ENCODE measurements at places on chromosomes 5 and 9. TPM values are rescaled to one million over a fixed set of nuclear protein-coding genes. Genes with fewer than 3 reads are reported as not detected.

Gene TRPM3
- polyA plus RNA-seq = not detected

Gene IRGM
- polyA plus RNA-seq = not detected

Gene DMRTA1
- polyA plus RNA-seq = 2.8 TPM

Gene TICAM2
- polyA plus RNA-seq = 0.22 TPM

Gene SLIT3
- polyA plus RNA-seq = 67.6 TPM

Gene SLCO6A1
- polyA plus RNA-seq = 0.32 TPM

Gene GTF2H2
- 26.1 TPM for polyA plus RNA-seq

Gene CMYA5
- polyA plus RNA-seq = 19.8 TPM

Gene GOLM1
- polyA plus RNA-seq = 66.5 TPM

Gene DRD1
- polyA plus RNA-seq = 0.96 TPM

Gene NPDC1
- polyA plus RNA-seq = 83.5 TPM

DNA sequence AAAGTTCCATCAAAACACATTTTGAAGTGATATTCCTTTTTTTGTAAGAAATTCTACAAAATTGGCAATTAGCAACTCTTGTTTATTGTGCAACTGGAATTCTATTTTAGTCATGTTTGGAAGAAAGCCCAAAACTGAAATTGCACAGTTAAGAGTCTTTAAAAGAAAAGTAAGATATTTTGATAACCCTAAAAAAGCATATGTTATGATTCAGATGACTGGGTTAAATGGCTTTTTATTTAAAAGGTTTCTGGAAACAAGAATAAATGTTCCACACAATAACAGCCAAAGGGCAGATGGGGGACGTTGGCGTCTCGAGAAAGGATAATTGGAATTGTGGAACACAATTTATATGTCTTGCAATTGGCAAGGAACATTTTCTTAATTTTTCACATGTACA, 275.2 kb downstream of the CDH9 start:
- no peak for DNase-seq

DNA sequence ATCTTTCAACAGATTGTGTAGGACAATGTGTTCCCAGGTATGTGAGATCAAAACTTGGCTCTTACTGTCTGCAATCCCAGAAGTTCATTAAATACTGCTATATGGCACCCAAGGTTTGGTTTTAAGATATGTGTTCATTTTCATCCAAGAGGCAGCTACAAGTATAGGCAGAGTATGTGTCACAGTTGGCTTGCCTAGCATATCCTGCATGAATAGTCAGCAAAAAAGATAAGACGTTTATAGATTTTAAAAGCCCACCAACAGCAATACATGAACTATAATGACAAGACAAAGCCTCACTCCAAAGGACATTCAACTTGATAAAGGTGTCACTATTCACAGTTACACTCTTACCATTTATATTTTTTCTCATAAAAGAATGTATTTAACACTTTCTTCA, 99.1 kb downstream of the BNC2 start:
- DNase-seq = no peak

GRCh38 chr9:2317591-2317990, 302.4 kb downstream of the SMARCA2 start:
- no peak for DNase-seq

GRCh38 chr9:112361601-112362000, 18.3 kb upstream of the HSDL2 start:
- peak; percentile 52 for DNase-seq

- no peak for DNase-seq
Measured at GRCh38 chr5:161373345-161373707, 173.2 kb downstream of the GABRB2 start.

DNA sequence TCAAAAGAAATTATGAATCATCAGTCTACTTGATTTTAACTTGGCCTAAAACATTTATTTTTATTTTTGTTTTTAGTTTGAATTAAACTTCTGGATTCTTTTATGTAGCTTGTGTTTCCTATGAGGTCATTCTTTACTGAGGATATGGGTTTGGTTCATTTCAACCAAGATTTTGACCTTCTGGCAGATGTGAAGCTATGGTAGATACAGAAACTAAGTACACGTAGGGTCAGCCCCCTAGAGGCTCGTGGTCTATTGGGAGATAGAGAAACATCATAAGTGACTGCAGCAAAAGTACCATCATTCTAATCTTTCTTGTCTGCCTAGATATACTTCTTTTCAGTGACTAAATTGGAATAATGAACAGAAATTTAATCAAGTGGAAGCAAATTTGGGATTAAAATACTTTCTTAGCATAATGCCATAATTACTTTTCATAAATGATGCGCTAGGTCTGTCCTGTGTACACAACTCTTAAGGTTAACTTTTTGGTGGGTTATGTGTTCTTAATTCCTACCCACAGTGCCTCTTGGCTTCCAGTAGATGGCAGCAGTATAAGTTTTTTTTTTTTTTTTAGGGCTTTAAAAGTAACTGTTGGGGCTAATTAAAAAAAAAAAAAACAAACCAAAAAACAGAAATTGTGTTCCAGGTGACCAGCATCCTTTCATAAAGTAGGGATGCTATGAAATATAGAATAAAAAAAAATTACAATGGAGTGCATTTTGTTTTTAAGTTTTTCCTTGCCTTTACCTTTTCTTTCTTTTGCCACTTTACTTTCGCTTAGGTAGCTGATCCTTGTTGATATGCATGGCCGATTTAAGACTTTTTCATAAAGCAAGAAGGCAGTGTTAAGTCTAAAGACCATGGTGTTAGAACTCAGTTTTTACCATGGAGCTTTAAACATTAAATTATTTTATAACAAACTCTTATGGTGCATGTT, 49.9 kb downstream of the LRRTM2 start:
- DNase-seq = peak; percentile 24

GRCh38 chr9:136031741-136032730, 63.1 kb downstream of the NACC2 start:
- peak; percentile 39 for DNase-seq

GRCh38 chr9:81782313-81782995, 93.1 kb upstream of the TLE1 start:
- no peak for DNase-seq

GRCh38 chr5:140833993-140834392, at the start of gene PCDHA7:
PCDHA7 (plus strand) TSS chr5:140834269; CDS start chr5:140834384, 115 bp downstream.
- DNase-seq = no peak

DNA sequence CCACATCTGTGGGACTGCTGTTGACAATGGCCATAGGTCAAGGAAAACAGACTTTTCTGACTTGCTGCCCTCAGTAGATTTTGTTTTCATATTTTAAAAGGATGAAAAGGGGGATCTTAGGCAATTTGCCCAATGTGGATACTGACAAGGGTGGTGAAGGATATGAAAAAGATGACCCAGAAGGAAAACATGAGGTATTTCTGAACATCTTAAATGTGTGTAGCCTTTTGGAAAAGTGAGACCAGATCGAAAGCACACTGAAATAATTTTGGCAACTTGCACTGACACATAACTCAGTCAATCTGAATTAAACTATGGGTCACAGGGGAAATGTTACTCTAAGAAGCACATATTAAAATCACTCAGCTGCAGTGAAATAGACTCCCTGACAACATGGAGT, 1793.0 kb upstream of the ACO1 start:
- no peak for DNase-seq

- DNase-seq = no peak
Measured at GRCh38 chr9:101569741-101570501, 24.8 kb downstream of the PPP3R2 start.

GRCh38 chr5:99605904-99606303, 677.1 kb upstream of the CHD1 start:
- no peak for DNase-seq

GRCh38 chr5:45862763-45863162, 166.6 kb upstream of the HCN1 start:
- no peak for DNase-seq

DNA sequence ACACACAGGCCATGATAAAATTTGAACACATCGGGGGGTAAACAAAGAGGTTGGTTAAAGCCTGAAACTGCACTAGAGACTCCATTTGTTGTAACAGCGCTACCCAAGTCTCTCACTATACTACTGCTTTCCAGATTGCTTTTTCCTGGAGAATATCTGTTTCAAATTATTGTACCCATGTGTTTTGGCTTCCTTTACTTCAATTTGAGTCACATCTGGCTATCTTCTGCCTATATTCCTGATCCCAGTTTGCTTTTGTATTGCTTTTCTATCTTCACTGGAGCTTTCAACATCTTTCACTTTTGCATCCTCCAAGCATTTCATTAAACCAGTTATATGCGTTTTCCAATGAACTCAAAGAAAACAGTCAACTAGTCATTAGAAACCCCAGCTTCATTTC, 404.7 kb downstream of the MLLT3 start:
- DNase-seq = no peak

- peak; percentile 81 for DNase-seq
Measured at GRCh38 chr5:168179192-168179593, 112.3 kb upstream of the WWC1 start.

DNA sequence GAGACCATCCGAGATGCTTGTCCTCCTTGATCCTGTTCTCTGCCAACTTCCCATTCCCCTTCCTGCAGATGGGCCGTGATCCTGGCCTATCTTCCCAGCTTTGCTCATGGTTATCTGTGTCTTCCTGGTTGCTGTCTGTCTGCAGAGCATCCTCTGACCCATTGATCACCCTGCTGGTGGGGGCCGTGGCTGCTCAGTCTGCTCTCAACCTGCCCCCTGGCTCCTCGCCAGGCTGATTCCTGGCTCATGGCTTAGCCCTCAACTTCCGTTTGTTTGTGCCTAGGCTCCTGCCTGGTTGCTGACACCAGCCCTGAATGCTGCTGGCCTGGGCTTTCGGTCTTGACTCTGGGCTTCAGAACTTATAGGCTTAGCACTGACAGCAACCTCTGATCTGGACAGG, 67.1 kb upstream of the SMIM15 start:
- DNase-seq = peak; percentile 10

DNA sequence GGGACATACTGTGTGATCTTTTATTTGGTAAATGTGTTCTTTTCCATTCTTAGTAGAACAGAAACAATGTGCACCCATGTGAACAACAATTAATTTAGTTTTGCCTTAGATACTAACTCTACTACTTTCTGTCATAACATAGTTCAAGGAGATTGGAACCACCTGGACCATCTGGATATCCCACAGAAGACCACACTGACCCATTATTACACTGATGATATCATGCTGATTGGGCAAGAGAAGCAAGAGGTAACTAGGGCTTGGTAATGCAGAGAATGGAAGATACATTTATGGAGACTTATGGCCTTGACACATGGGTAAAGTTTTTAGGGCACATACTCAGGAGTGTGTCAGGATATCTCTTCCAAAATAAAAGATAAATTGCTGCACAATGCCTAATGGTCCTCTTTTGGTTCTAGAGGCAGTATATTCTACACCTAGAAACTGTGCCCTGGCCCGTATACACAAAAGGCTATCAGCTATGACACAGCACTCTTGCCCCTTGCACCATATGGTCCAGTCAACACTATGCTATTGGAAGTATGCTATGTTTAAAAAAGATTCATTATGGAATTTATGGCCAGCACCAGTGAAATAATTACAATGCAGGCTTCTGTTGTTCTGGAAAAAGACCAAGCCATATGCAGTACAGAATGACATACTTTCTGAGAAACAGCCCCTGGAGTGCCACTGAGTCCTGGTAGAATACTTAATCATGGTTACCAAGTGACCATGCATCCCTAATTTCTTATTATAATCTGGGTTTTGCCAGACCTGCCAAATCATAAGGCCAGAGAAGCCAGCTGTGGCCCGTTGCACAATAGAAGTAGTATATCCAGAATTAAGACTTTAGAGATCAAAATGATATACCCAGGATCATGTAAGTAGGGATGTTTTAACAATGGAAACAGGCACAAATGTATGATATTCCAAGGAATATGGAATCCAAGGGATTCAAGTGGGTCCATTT, 41.6 kb upstream of the MROH2B start:
- no peak for DNase-seq

DNA sequence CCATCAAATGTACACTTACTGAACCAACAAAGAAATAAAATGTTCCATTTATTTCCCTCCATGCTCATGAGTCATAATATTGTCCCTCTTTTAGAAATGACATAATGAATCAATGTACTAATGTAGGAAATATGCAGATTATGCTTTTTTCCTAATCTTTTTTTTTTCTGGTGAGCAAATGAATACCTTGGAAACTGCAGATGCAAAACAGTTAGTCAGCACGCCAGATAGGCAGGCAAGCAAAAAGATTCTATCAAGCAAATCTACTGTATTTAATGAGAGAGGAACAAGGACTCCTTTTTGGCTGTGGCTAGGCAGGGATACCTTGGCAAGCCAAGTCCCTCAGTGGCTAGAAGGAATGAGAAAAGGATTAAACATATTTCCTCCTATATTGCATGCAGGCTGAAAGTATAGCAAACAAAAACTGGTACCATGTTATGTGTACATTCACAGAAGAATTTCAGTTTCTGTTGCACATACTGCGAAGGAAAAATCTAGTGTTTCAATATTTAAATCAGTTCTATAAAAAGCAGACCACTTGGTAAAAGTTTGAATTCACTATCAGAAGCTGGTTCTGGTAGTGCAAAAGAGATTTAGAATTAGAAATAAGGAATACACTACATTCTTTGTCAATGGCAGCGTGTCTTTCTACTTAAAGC, 605.4 kb downstream of the TLE1 start:
- no peak for DNase-seq

GRCh38 chr5:68319706-68320412, 104.3 kb downstream of the PIK3R1 start:
- DNase-seq = no peak

DNA sequence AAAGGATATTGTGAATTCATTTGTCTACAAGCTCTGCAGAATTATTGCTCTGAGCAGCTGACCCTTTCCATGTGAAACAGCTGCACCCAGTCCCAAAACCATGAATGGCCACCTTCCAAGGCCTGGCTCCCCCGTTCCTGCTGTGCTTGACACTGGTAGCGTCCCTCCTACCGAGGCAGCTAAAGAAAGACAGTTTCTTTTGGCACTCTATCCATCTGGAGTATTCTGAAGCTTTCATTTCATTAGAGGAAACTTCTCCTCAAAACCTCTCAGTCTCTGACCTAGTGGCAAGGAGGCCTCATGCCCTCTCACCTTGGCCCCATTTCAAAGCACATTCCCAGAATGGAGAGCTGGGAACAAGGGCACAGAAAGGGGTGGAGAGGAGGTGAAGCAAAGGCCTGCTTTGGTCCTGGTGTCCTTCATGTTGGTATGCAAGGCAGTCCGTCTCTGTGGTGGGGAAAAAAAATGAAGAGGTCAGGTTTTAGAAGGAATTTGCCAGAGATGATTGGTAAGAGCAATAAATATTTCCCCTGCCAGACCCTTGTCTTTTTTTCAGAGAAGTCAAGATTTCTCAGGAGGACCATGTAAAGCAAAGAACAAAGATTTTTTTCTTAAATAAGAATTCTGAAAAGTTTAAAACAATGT, 232.0 kb downstream of the RFK start:
- DNase-seq = peak; percentile 6

DNA sequence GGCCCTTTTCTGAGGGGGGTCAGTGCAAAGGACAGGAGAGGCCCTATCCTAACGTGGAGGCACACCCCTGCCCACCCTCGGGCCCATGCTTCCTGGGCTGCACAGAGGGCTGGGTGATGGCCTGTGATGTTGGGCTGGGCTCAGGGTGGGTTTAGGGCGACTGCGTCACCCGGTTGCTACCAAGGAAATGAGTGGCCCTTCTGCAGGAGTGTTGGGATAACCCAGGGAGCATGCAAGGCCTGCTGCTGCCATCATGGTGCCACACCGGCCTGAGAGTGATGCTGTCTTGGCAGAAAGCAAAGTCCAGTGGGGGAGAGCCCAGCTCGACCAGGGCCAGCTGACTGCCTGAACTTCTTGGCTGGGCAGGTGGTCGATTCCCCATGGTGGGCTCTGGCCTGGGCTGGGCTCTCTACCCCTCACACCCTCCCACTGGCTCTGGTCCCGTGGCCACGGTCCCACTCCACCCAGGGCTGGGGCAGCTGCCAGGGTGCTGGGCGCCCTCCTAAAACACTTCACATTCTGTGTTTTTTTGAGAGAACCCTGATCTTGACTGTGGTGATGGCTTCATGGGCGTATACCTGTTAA, 21.5 kb upstream of the MRNIP start:
- no peak for DNase-seq

- no peak for DNase-seq
Measured at GRCh38 chr5:63697811-63698210, 264.4 kb downstream of the HTR1A start.

Measured in cardiac muscle cell (in vitro differentiated cells and primary cell).